WTC11 (cell line): ENCODE measurements at places on chromosomes 12 and 14.

GRCh38 chr12:50187084-50187900 is 20.1 kb upstream of the CERS5 start:
- no peak for DNase-seq

GRCh38 chr12:92926549-92926948 is 2.5 kb downstream of the EEA1 start:
- no peak for DNase-seq

- peak; percentile 92 for DNase-seq
Observed at GRCh38 chr12:112108202-112109079, at the start of gene NAA25. Gene NAA25, minus strand, starts transcription at chr12:112108783. Its CDS starts 10 bp downstream, at chr12:112108773.

GRCh38 chr14:100178691-100179090 is 19.2 kb upstream of the DEGS2 start:
- DNase-seq = no peak

DNA sequence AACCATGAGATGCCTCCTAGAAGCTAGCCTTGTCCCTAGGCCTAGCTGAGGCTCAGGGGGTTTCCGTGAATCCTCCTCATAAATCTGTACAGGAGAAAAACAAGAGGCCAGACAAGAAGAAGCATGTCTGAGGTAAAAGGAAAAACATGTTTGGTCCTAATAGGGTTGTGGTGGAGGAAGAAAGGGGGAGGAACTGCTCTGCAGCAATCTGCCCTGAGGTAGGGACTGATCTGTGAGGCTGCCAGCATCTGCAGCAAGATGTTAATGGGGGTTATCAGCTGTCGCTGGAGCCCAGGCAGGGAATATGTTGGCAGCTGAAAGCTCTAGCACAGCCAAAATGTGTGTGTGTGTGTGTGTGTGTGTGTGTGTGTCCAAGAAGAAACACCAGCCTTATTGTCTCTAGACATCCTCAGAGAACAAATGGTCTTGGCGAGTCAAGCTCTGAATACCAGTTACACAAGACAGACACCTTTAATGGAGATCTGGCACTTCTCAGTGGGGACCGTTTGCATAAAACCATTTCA is 218.5 kb downstream of the NUAK1 start:
- DNase-seq = no peak

DNA sequence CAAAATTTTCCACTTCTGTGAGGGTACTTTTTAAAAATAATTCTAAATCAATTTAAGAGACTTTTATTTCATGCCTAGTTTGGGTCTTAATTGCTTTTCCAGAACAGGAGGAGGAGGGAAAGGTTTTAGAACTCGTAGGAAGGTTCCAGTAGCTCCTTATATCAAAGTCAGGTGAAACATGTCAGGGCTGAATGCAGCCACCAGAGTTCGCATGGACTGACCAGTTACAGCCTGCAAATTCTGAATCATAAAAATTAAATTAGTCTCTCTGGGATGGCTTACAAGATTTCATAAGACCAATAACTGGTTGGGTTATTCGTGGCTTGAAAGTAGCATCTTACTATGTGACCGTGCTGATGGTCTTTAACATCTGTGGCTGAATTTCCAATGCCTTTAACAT is 397 bp downstream of the BDKRB1 start:
- DNase-seq = no peak

GRCh38 chr14:75147423-75148071 is 20.7 kb upstream of the NEK9 start:
- peak; percentile 55 for DNase-seq

GRCh38 chr12:26725276-26725916 is 107.6 kb downstream of the ITPR2 start:
- DNase-seq = no peak

- peak; percentile 21 for DNase-seq
Observed at GRCh38 chr12:50986966-50987737, 34.8 kb downstream of the HIGD1C start.

- DNase-seq = no peak
Observed at GRCh38 chr12:96365604-96366380, 34.4 kb downstream of the CDK17 start.

DNA sequence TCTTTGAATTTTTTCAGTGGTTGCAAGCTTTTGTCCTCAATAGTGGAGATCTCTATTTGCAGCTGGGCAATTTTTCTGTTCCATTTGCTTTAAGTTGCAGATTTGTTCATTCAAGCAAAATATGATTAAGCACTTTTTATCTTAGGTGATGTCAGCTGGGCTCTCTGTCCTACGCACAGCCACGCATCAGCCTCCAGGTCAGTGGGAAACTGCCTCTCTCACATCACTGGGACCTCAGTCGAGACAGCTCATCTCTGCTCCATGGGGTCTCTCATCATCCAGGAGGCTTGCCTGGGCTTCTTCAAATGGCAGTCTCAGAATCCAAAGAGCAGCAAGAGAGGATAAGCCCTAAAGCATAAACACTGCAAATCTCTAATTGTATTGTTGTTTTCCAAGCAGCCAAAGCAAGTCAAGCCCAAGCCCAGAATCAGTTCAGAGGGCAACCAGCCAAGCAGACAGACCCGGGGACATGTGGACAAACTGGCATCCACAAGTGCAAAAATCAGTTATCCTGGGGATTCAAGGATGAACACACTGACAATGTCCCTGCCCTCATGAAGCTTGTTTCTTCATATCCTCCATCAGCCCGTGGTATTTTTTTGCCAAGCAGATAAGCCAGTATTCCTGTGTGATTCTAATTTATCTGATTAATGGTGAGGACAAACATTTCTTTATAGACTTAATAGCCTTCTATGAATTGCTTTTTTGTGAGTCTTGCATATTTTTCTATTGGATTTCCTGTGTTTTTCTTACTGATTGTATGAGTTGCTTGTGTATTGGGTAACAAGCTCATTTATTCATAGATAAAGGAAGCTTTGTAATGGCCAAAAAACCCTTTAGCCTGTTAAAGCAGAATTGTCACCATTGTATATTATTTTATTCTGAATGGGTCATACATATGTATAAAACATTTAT is 262.5 kb downstream of the GXYLT1 start:
- no peak for DNase-seq

DNA sequence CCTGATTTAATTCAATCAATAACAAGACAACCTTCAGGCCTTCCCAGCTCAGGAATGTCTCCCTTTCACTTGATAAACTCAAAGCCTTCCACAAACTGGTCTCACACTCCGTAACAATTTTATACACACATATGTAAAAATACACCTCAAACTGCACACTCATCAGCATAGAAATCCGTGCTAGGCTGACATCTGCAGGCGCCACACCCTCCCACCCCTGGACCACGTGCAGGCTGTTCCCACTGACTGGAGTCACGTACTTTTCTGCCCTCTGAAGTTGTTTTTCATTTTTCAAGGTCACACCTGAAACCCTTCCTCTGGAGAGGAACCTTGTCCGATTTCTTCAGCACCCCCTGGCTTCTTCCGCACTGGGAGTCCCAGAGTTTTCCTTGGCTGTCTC is 27.6 kb downstream of the FBXO21 start:
- DNase-seq = no peak

DNA sequence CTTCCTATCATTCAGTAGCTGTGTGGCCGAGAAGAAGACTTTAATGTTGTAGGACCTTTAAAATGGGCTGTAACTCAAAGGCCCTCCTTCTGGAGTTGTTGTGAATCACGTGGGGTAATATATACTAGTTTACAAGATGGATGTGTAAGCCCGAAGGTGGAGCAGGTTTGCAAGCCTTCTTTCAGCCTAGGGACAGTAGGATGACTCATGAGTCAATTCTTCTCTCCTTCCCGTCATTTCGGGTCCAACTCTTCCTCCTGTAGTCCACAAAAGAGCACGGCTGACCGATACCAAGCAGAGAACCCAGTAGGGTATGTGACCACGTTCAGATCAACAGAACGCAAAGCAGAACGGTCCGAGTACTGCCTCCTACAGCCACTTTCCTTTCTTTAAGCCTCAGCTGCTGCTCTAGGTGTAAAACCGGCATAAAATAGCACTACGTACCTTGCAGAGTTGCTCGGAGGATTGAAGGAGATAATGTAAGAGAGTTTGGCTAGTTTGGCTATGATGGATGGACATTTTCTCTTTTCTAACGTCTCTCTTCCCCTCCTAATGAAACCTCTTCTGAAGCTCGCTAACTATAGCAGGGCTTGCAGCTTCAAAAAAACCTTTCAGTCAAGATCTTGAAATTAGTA is 1.3 kb upstream of the RASSF3 start:
- DNase-seq = no peak

DNA sequence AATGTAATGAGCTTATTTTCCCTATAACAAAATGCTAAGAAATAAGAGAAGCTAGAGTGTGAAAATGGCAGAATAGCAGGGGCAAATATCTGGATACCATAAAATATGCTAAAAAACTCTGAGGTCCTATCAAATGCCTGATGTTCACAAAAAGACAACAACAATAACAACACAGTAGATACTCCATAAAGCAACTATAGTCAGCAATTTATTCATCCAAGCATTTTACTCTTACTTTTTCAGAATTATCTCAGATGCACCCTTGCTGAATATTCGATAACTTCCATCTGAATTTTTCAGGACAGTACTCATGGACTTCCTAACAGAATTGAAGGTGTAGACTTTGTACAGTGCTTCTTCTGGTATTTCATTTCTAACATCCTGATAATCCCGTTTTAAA is 88.9 kb downstream of the ATP2B1 start:
- no peak for DNase-seq

- no peak for DNase-seq
Observed at GRCh38 chr12:96007729-96008128, 11.6 kb upstream of the HAL start.

DNA sequence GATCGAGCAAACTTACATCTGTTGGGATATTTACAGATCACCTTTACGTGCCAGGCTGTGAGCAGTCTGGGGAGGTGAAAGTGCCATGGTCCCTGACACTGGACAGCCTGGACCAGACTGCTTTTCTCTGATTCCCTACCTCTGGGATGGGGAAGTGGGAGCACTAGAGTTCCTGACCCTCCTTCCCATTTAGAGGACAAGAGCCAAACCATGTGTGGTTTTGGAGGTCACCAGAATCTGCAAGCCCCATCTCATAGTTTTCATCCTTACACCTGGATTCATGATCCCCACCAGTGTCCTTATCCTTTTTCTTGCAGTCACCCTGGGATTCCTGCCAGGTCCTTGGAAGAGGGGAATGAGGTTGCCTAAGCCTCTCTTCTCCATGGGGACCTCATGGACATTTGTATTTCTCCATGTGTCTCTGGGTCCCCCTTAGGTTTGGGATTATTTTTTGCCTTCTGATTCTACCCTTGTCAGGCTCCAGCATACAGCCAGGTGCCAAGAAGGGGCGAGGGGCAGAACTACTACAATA is 1.5 kb upstream of the WNT10B start:
- no peak for DNase-seq
